SK-N-SH (cell line): ENCODE measurements at places on chromosomes 12 and 14. TPM values are rescaled to one million over a fixed set of nuclear protein-coding genes. Genes with fewer than 3 reads are reported as not detected.
A peak's percentile ranks its signal among the peaks of the same experiment; 100 is the strongest.

Gene OR6C3
- polyA plus RNA-seq = not detected in 2 replicates

Gene IKZF4
- polyA plus RNA-seq = 2.0 and 3.9 TPM in 2 replicates

DNA sequence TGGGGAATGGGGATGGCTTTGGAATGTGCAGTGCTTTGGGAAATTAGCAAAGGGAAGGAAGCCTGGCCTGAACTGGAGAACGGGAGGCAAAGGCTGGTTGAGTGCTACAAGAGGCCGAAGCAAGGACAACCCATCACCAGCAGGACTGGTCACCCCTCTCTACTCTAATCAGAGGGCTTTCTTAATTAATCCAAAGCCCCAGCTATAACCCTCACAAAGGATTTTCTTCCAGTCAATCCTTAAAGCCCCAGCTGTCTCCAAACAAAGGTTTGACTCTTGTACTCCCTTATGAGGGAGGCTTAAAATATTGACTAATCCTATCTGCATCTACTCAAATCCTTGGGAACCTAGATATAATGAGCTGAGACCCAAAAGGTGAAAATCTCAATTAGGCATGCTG, 256.3 kb downstream of the NTF3 start:
- DNase-seq = no peak

DNA sequence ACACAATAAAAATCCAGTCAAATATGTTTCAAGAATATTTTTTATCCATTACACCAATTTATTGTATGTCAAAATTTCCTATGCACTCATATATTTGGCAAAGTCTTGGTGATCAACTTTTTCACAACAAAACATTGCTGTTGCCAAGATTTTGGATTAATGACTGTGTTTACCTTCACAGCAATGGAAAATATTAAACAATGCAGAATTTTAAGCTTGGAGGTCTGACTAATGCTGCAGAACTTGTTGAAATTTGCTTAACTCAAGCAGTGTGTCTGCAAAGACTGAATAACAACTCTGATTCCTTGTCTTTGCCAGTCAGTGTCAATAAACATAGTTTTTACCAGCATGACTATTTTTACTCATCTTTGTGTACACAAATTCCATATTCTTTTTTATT, 336.4 kb downstream of the CCER1 start:
- DNase-seq = no peak

GRCh38 chr14:58082491-58083098, 69.4 kb downstream of the ARMH4 start:
- DNase-seq = no peak

DNA sequence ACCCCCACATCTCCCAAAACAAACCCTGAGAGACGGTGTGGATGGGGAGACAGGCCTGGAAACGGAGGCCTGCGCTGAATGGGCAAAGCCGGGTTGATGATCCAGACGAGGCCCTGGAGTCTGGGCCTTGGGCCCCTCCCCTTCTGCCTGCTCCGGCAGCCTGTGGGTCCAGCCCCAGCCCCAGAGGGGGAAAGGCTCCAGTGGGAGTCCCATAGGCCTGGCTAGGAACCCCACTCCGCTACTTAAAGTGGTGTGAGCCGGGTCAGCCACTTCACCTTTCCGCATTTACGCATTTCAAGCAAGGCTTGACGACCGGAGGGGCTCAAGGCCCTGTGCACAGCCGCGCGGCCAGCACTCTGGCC, 695 bp upstream of the TNFAIP2 start:
- DNase-seq = peak; percentile 60

Gene KRT78
- not detected in 2 replicates for polyA plus RNA-seq
